Left cardiac atrium (tissue), 4 donors: ENCODE measurements at places on chromosomes 3 and 15. TPM values are rescaled to one million over a fixed set of nuclear protein-coding genes. Genes with fewer than 3 reads are reported as not detected.

The SLC22A13 gene
- 0.21 TPM for total RNA-seq

The SUCLG2 gene
- 74.6 TPM for total RNA-seq

The PIGX gene
- 18.4 TPM for total RNA-seq

The ALDH1L1 gene
- 20.2 TPM for total RNA-seq

The VGLL3 gene
- total RNA-seq: 19.4 TPM

The IRAK2 gene
- total RNA-seq: 1.8 TPM

The SLC6A1 gene
- total RNA-seq: 1.1 TPM

The MUC4 gene
- total RNA-seq: not detected

The SPINK8 gene
- total RNA-seq: not detected

The MST1R gene
- total RNA-seq: 1.8 TPM

The CCRL2 gene
- 2.1 TPM for total RNA-seq

The FBXO40 gene
- 146 TPM for total RNA-seq

The DGKG gene
- total RNA-seq: 23.4 TPM

The CCR5 gene
- 2.2 TPM for total RNA-seq

The STRIT1 gene
- total RNA-seq: not detected

The TRMT10C gene
- total RNA-seq: 21.2 TPM

The RLBP1 gene
- total RNA-seq: not detected

The GOLGA6D gene
- not detected for total RNA-seq

The AMIGO3 gene
- total RNA-seq: 0.09 TPM

The ZBTB47 gene
- 68.5 TPM for total RNA-seq

The RBP2 gene
- not detected for total RNA-seq

The SLC28A1 gene
- 0.13 TPM for total RNA-seq

The HCN4 gene
- 7.7 TPM for total RNA-seq

The EEF1AKMT4 gene
- 3.1 TPM for total RNA-seq

The EPB42 gene
- 2.3 TPM for total RNA-seq

The CASR gene
- not detected for total RNA-seq

The INSYN1 gene
- 80.8 TPM for total RNA-seq

The CIDEC gene
- total RNA-seq: 127 TPM

The ZNF660 gene
- total RNA-seq: 1.8 TPM

The TNFSF10 gene
- total RNA-seq: 18.6 TPM

The ATP13A5 gene
- total RNA-seq: not detected

The ZNF80 gene
- not detected for total RNA-seq

The TRAK1 gene
- 197 TPM for total RNA-seq

The TRIM42 gene
- total RNA-seq: not detected

The TMEM108 gene
- total RNA-seq: 7.7 TPM

The GLDN gene
- 9.1 TPM for total RNA-seq

The PYGO1 gene
- total RNA-seq: 4.5 TPM
